ENCODE measurements at places on chromosomes 4 and X. TPM values are rescaled to one million over a fixed set of nuclear protein-coding genes. Genes with fewer than 3 reads are reported as not detected.

The GABRG1 gene
- total RNA-seq = not detected

The MAGEA2 gene
- total RNA-seq = not detected

The SPARCL1 gene
- 3.6 TPM for total RNA-seq

The ZCCHC18 gene
- 2.7 TPM for total RNA-seq

The FRMD7 gene
- not detected for total RNA-seq

The FBXW7 gene
- total RNA-seq = 67.5 TPM

The ADGRG2 gene
- total RNA-seq = not detected
